CD8-positive, alpha-beta memory T cell (primary cell): ENCODE measurements at places on chromosomes 4 and X. TPM values are rescaled to one million over a fixed set of nuclear protein-coding genes. Genes with fewer than 3 reads are reported as not detected.

RNF212 gene
- 1.2 TPM for total RNA-seq

GPRASP1 gene
- total RNA-seq: 3.4 TPM

HS6ST2 gene
- 0.09 TPM for total RNA-seq

SRPK3 gene
- not detected for total RNA-seq

ALAS2 gene
- not detected for total RNA-seq

MAGEB18 gene
- not detected for total RNA-seq

CT47B1 gene
- total RNA-seq: not detected

SERTM2 gene
- not detected for total RNA-seq

MORF4L2 gene
- 198 TPM for total RNA-seq

NXF2 gene
- total RNA-seq: not detected

THAP9 gene
- 1.6 TPM for total RNA-seq

MTMR8 gene
- total RNA-seq: 4.7 TPM

CHRDL1 gene
- not detected for total RNA-seq

BTC gene
- not detected for total RNA-seq

STATH gene
- total RNA-seq: not detected

PHOX2B gene
- not detected for total RNA-seq

ADH1C gene
- total RNA-seq: not detected

GRCh38 chr4:174674305-174674840, 152.1 kb upstream of the HPGD start:
- no peak for DNase-seq
- no peak overlapping the region for H3K4me3 ChIP-seq
- no peaks in the 10 kb centered on the region for H3K4me1 ChIP-seq

DNA sequence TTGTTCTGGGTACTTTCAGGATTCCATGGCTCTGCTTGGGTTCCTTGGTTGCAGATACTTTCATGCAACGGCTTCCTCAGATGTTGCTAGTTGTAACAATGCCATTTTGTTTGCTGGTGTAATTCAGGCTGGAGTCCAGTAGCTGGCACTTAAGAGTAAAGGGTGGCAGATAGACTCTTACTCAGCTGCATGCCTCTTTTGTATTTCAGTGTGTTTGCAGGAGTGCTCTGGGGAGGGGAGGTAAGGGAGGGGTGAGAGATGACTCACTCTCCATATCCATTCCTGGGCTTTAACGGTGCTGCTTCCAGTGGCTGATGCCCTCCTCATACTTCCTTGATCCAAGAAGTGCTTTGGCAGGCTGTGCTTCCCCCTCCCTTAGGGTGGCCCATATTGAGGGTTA, 155.2 kb downstream of the ZNF330 start:
- H3K4me1 ChIP-seq: no peaks in the 10 kb centered on the region
- no peaks in the 10 kb centered on the region for H3K27me3 ChIP-seq
- H3K4me3 ChIP-seq: no peak overlapping the region
- no peaks in the 10 kb centered on the region for H3K36me3 ChIP-seq
- no peak for DNase-seq

GRCh38 chrX:39899856-39900776, 197.6 kb downstream of the BCOR start:
- H3K27ac ChIP-seq: no peak overlapping the region
- DNase-seq: no peak
- no peak overlapping the region for H3K4me3 ChIP-seq
- no peaks in the 10 kb centered on the region for H3K27me3 ChIP-seq
- H3K4me1 ChIP-seq: no peaks in the 10 kb centered on the region

- DNase-seq: no peak
- no peaks in the 10 kb centered on the region for H3K4me1 ChIP-seq
These were observed 58.0 kb downstream of the FUNDC1 start for GRCh38 chrX:44484607-44485146.

- peaks cover 34% of the 10 kb centered on the region for H3K36me3 ChIP-seq
- no peak overlapping the region for H3K27ac ChIP-seq
- H3K4me1 ChIP-seq: no peaks in the 10 kb centered on the region
These were observed 44.4 kb downstream of the SEL1L3 start for GRCh38 chr4:25818371-25818871.

DNA sequence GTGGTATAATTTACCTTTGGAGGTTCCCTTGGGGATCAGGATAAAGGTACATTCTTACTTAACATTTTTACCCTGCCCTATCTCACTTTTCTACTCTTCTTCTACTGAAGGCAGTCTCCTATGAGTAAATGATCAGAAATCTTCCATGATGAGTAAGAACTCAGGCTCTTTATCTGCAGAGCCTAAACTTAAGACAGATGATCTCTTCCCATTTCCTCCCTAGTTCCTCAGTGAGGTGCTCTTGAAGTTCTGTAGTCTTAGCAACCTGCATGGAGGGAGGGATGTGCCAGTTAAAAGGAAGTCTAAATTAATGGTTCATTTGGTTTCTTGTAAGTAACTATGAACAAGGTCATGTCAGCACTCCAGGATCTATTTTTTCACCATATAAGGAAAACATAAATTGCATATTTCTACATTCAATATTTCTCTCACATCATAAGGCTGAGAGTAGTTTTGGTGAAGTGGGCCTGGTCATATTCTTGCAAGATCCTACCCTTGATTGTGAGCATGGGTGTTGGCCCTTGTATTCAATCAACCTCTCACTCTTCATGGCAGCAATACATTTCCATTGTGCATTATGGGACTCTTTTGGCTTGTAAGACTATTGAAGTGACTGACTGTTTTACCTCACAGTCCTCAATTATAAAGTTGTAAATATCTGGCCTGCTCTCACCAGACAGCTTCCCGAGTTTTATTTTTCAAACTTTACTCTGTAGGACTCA, 295.5 kb downstream of the SLC7A11 start:
- no peak for DNase-seq
- H3K4me1 ChIP-seq: no peaks in the 10 kb centered on the region
- no peaks in the 10 kb centered on the region for H3K27me3 ChIP-seq
- no peak overlapping the region for H3K4me3 ChIP-seq
- H3K36me3 ChIP-seq: no peaks in the 10 kb centered on the region

GRCh38 chrX:42714981-42715700, 62.8 kb downstream of the PPP1R2C start:
- H3K27ac ChIP-seq: no peak overlapping the region
- DNase-seq: peak; percentile 28
- H3K4me3 ChIP-seq: no peak overlapping the region
- H3K4me1 ChIP-seq: no peaks in the 10 kb centered on the region
- H3K36me3 ChIP-seq: no peaks in the 10 kb centered on the region

GRCh38 chrX:39242187-39242586, 440.9 kb downstream of the MID1IP1 start:
- no peaks in the 10 kb centered on the region for H3K27me3 ChIP-seq
- H3K4me3 ChIP-seq: no peak overlapping the region
- no peaks in the 10 kb centered on the region for H3K4me1 ChIP-seq
- no peak overlapping the region for H3K27ac ChIP-seq
- DNase-seq: no peak

DNA sequence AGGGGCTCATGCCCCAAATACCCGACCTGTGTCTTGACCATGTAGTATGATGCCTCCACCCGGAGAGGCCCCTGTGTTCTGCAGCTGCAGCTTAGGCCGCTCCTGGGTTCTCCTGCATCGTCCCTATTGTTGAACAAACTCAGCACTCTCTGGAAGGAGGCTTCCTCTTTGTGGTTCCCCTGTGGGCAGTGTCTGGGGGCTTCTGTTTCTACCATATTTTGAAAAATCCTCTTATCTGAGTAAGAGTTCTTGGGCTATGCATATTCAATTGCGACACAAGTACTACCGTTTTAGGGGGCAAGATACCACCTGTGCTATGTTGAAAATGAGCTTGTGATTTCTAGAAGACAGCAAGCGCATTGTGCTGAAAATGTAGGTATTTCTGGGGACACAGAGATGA, 276.6 kb downstream of the DHRSX start:
- no peak overlapping the region for H3K27ac ChIP-seq
- no peaks in the 10 kb centered on the region for H3K27me3 ChIP-seq
- no peak for DNase-seq
- H3K4me3 ChIP-seq: no peak overlapping the region
- peaks cover 5% of the 10 kb centered on the region for H3K36me3 ChIP-seq

DNA sequence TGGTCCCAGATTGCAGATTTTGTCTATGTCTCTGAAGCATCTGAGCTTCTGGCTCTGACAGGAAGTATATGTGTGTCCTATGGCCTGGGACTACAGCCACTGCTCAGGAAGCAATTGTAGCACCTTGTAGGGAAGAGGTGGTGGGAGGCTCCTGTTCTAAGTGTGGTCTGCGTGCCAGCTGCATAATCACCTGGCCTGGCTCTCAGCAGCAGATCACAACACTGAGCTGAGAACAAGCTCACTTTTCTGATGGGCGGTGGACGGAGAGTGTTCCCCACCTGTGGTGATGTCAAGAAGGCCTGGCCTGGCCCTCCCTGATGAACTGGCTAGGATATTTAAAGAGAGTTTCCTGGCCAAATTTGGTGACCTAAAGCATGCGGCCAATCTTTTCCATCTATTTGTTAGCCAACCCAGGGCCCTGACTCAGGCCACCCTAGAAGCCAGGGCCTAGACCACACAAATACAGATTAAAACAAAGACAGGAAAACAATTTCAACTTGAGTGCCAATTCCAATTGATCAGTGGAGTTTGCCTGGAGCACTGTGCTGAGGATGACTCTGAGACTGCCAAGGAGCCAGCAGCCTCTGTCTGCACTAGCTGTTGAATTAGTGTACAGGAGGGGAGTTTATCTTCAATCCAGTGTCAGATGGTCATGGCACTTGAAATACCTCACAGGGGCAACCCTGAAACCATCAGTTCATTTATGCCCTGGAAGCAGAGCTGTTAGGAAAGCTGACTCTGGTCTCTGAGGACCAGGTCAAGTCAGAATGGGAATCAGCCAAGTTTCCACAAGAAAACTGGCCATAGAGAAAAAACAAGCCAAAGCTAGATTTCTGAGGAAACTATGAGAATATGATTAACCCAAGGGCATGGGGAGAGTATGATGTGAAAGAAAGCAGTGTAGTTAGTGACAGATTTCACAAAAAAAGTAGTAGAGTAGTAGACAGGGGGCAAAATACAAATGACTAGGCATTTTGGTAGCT, 47.4 kb downstream of the PRDM5 start:
- H3K4me3 ChIP-seq: no peak overlapping the region
- H3K4me1 ChIP-seq: no peaks in the 10 kb centered on the region
- DNase-seq: no peak
- H3K27ac ChIP-seq: no peak overlapping the region
